ENCODE measurements at places on chromosomes 7 and 10. TPM values are rescaled to one million over a fixed set of nuclear protein-coding genes. Genes with fewer than 3 reads are reported as not detected.

The MUC3A gene
- polyA plus RNA-seq = not detected

The SH2B2 gene
- polyA plus RNA-seq = 0.58 TPM

The SLC26A4 gene
- polyA plus RNA-seq = not detected

DNA sequence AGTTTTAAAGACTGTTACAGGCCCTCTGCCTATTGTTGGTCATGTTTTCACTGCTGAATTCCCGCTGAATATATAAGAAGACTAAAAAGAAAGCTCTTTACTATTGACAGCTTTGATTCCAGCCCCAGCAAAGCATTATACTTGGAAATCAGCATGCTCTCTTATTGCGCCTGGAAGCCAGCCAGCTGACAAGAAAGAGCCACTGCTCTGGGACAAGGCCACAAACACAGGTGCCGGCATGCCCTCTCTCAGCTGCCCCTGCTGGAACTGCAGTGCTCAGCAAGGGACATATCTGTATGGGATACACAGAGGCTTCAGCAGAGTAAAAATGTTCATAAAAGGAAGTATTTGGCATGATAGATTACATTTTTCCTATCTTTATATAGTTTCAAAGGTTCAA is 523.9 kb downstream of the ADRA2A start:
- H3K36me3 ChIP-seq = no peaks in the 10 kb centered on the region
- no peaks in the 10 kb centered on the region for H3K4me1 ChIP-seq
- H3K27me3 ChIP-seq = no peaks in the 10 kb centered on the region
- no peak overlapping the region for H3K27ac ChIP-seq
- H3K4me3 ChIP-seq = no peak overlapping the region

DNA sequence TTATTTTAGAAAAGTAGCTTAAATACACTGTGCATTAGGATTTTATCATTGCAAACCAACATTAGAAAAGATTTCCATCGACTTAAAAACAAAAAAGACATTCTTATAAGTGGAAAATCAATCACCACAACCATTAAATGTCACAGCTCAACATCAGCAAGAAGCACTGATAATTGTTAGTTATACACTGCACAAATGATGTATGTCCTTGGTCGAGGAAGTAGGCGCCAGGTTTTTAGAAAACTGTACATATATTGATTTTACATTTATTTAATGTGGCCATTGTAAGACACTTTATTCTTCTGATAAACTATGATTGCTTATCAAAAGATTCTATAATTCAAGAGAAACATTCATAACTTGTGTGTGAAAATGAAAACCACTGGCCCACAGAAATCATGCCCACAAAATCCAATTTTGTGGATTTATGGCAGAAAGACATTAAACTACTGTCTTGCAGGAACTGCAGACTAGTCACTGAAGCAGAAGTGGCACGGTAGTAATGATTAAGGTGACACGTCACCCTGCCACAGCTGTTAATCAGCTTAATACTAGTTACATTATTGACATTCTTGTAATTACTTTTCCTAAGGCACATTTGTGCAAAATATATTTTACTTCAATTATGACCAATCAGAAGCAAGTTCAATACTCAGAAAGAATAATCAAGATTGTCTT is 79.4 kb downstream of the VPS41 start:
- H3K4me1 ChIP-seq = no peaks in the 10 kb centered on the region
- H3K27me3 ChIP-seq = no peaks in the 10 kb centered on the region
- no peaks in the 10 kb centered on the region for H3K36me3 ChIP-seq

DNA sequence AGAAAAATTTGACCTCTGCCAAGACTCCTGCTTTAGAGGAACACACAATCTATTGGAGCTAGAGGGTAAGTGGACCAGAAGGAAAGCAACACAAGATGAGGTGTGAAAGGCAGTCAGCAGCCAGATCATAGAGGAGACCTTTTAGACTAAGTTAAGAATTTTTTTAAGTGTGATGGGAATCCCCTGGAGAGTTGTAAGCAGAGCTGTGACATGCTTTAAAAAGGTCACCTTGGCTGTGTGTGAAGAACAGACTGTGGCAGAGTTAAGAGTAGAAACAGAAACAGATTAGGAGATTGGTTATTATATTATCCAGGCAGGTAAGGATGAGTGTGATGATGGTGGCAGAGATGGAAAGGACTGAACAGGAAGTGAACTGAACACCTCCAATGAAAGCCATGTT is 23.5 kb downstream of the CPEB3 start:
- no peaks in the 10 kb centered on the region for H3K27me3 ChIP-seq
- no peak overlapping the region for H3K4me3 ChIP-seq
- H3K36me3 ChIP-seq = no peaks in the 10 kb centered on the region
- no peaks in the 10 kb centered on the region for H3K4me1 ChIP-seq

- no peaks in the 10 kb centered on the region for H3K4me1 ChIP-seq
- no peak overlapping the region for H3K4me3 ChIP-seq
Measured at GRCh38 chr7:79520543-79520942, 67.1 kb upstream of the MAGI2 start.

GRCh38 chr7:105826143-105826542 is 50.3 kb downstream of the ATXN7L1 start:
- H3K27me3 ChIP-seq = no peaks in the 10 kb centered on the region
- no peak overlapping the region for H3K27ac ChIP-seq
- no peaks in the 10 kb centered on the region for H3K36me3 ChIP-seq

- H3K36me3 ChIP-seq = no peaks in the 10 kb centered on the region
- H3K27me3 ChIP-seq = no peaks in the 10 kb centered on the region
- no peak for DNase-seq
- H3K27ac ChIP-seq = no peak overlapping the region
Measured at GRCh38 chr7:88942815-88943501, 147.4 kb upstream of the TEX47 start.

All from naive thymus-derived CD4-positive, alpha-beta T cell (primary cell).